Activated CD4-positive, alpha-beta T cell treated with anti-CD3 and anti-CD28 coated beads, Interleukin-2, amount 50 U/mL, for 1 hour (primary cell): ENCODE measurements at places on chromosomes 4 and X.

DNA sequence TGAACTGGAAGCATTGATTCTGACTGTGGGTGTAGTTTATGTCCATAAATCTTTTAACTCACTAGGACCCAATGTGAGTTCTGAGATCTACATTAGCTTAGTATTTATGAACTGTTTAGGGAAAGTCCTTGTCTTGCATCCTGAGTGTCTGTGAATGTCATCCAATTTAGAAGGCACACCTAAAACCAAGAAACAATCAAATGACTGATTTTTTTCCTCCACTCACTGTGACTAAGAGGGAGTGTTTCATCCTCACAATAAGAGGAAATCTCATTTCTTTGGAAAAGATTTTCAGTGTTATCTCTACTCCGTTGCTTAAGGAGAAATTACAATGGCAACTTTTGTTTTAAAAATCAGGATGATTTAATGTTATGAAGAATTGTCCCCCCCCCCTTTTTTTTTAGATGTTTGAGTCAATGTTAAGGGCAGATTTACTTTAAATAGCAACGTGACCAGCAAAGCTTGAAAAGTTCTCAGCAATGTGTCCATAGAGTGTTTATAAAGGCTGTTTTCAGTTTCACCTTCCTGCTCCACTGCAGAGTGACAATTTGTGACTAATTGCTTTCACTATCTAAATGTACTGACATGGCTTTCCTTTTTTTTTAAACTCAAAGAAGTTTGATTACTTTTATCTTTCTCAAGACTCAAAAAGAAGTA, 173.0 kb downstream of the SPCS3 start:
- no peak for DNase-seq

GRCh38 chr4:108950158-108950915, 187.5 kb upstream of the ETNPPL start:
- DNase-seq: no peak

DNA sequence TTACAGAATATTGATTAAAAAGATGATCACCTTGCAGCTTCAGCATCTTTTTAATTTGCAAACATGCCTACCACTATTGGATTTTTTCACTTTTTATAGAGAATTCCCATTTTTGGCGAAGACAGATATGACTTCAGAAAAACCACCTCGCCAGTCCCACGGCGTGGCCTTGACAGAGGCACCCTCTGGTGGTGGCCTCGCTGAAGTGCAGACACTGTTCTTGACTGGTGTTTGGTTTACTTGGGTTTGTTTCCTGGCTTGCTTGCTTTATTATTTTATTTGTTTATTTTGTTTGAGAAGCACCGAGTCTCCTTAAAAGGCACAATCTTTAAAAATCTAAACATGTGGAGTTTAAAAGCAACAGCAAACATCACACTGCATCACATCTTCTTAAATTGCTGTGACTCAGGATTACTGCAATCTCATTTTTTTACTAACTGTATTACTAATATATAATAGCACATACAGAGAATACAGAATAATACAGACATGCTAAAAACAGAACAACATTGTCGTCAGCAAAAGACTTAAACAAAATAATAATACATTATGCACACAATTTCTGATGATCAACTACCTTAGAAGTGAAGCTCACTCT, 13.1 kb upstream of the AMTN start:
- peak; percentile 43 for DNase-seq

DNA sequence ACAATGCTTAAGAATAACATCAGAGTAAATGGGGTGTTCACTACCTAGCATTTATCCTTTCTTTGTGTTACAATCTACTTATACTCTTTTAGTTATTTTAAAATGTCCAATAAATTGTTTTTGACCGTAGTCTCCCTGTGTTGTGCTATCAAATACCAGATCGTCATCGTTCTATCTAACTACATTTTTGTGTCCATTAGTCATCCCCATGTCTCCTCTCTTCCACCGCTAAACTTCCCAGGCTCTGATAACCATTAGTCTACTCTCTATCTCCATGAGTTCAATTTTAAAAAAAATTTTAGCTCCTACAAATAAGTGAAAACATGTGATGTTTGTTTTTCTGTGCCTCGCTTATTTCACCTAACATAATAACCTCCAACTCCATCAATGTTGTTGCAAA, 381.9 kb downstream of the PRDM5 start:
- DNase-seq: no peak

DNA sequence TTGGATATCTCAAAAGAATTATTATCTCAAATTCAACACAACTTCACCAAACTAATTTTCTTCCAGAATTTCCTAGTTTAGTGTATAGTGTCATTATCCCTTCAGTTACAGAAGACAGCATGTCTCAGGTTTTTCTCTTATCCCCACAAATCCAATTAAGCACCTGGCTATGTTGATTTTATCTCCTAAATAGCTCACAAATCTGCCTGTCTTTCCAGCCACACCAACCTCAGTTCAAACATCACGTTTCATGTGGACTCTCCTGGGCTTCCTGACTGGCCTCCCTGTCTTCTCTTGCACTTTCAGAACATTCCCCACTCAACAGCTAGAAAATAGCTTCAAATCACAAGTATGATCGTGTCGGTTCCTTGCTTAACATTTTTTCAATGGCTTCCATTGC, 14.8 kb downstream of the STK32B start:
- no peak for DNase-seq

DNA sequence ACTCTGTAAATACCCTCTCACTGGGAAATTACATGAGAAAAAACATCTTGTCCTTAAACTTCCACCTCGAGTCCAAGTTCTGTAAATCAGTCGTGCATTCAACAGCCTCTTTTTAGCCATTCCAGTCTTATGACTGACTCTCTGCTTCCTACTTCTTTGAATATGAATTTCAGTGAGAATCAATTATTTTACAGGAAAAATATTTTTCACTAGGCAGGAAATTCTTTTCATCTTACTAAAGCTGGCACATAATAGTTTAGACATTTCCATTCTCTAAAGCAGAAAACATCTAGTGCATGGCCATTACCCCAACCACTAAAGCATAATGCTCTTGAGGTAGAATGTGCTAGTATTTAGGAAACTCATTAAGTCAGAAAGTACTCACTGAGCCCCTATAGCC, 565.7 kb upstream of the FAT1 start:
- DNase-seq: no peak

- DNase-seq: no peak
Measured at GRCh38 chr4:154078504-154079350, 289.8 kb upstream of the SFRP2 start.

DNA sequence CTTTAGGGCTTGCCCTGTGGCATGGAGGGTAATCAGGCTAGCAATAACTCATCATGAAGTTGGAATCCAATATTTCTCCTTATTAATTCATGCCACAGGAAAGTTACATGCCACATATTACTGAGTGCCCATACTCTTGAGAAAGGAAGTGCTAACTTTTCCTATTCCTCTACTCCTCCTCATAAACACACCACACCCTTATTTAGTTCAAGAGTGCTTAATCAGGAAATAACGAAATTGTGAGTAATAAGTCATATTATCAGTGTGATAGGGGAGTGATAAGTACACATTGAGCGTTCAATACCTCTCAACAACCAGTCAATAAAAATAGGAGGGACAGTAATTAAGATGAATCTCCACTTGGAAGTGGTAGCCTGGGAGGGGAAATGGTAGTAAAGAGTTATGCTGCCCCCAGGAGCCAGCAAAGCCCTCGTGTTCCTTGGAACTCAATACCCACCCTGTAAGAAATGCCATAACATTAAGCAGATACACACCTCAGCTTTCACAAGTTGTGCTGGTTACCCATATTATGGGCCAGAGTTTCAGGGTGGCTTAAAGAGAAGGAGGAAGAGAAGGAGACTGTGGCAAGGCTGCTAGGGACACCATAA, 410.0 kb upstream of the NR3C2 start:
- DNase-seq: no peak

DNA sequence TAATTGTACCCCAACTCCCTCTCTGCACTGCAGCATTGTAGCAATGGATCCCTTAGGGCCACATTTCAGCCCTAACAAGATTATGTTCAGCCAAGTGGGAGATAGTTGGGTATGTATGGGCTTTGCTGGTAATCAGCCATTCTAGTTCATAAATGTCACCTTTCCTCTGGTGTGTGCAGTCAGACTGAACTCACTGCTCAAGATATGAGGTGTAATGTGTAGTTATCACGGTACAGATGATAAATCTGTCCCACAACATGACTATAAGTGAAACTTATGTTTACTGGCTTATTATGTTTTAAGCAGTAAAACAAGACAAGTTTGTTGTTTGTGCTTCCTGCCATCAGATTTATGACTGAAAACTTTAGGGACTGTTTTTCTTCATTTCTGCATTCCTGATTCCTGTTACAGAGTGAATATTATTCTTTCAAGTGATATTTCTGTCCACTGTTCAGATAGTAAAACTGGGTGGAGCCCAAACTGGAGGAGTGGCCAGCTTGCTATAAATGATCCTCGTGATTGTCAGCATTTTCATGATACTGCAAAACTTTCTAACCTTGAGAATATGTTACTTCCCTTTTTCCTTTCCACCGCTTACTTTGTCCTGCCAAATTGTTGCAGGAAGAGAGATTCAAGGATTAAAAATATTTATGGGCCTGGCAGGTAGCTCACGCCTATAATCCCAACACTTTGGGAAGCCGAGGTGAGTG, 44.9 kb downstream of the ANAPC4 start:
- DNase-seq: no peak

DNA sequence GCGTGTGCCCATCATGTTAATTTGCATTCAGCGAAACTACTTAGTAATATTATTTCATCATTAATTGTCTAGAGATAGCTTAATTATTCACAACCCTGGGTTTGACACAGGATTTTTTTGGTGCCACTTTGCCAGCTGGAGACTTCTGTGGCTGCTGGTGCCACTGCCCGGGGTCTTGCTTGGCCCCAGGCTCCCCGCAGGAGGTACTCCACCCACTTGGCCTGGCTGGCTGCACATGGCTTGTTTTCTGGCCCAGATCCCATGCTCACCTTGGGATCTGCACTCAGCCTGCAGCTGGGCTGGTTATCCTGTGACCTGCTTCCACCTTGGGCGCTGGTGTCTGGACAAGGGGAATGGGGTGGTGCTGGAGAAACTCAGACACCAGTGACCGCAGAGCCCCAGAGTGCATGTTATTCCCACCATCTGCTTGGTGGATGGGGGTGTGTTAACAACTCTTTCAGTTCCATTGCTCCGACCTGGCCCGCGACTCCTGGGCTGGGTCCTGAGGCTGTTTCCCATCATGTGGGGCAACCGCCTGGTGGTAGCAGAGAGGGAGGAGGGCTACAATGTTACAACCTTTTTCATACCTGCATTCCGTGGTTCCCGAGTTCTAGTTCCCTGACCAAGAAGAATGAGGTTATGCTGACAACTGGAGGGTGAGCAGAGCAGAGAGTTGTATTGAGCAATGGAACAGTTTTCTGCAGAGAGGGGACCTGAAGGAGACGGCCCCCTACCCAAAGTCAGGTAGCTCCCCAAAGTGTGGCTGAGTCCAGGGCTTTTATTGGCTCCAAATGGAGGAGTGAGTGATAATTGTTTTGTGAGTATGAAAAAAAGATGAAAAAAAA, 1950.0 kb upstream of the IGFBP7 start:
- no peak for DNase-seq
